ENCODE measurements at places on chromosomes 7 and 10. TPM values are rescaled to one million over a fixed set of nuclear protein-coding genes. Genes with fewer than 3 reads are reported as not detected.

DNA sequence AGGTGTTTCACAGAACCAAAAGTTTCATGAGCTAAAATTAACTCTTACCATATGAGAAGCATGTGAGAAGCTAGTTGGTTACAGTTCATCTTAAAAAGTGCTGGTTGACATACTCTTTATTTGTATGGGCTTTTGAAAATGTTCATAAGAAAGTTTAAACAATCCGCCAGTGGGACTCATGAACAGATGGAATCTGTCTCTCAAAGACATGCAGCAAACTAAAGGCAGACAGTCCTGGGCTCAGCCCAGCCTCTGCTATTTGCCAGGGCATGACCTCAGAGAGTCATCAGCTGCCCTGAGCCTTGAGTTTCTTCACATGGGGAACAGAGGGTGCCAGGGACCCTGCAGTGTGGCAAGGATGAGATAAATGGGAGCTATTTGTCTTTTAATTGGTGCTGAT, 3.2 kb downstream of the PYROXD2 start:
- DNase-seq, result no peak

DNA sequence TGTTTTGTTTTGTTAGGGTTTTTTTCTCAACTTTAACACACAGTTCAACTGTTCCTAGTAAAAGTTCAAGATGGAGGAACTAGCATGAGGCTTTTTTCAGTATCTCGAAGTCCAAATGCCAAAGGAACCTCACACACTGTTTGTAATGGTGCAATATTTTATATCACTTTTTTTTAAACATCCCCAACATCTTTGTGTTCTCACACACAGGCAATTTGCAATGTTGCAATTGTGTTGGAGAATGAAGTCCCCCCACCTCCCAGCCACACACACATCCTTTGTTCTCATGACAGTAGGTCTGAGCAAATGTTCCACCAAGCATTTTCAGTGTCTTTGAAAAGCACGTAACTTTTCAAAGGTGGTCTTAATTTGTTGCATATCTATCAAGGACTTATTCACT, 120.9 kb downstream of the TWIST1 start:
- DNase-seq, result no peak

CTAGE4 gene
- 0.16 TPM for total RNA-seq

PPP1R17 gene
- total RNA-seq, result not detected

DNA sequence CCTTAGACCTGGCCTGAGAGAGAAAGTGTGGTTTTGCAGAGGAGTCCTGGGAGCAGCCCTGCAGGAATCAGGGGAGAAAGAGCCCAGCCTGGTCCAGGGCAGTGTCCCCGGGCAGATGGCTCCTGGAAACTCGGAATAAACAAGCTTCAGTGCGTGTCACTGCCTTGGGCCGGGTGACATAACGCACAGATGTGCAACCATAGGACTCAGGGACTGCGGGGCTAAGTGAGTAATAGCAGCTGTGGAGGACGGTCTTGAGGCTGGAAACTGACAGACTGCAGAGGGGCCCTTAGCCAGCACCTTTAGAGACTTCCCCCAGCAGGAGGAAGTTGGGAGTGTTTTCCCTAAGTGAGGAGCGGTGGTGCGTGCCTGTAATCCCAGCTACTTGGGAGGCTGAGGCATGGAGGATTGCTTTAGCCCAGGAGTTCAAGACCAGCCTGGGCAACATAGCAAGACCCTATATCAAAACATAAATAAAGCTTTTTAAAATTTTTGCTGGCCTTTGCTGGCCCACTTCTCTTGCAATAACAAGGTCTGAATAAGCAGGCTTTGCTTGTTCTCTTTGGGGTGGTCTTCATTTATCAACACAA, 5.3 kb upstream of the CLIP2 start:
- no peak for DNase-seq

INTS15 gene
- 14.4 TPM for total RNA-seq

DNA sequence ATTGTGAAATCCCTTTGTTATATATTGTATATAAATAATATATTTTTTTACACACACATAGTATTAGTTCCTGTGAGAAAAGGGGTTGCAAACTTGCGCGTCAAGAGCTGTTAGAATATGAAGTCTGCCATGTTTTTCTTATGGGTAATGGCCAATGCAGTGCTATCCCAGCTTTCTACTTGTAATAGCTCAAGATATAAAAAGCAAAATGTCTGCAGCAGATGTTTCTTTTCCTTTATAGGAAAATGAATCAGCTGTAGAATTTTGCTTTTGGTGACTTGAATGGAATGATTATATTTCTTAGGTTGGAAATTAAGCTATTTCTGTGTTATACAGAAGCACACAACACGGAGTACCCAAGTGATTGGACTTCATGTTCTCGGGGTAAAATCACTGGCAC, 53.3 kb upstream of the TMEM236 start:
- no peak for DNase-seq

DNA sequence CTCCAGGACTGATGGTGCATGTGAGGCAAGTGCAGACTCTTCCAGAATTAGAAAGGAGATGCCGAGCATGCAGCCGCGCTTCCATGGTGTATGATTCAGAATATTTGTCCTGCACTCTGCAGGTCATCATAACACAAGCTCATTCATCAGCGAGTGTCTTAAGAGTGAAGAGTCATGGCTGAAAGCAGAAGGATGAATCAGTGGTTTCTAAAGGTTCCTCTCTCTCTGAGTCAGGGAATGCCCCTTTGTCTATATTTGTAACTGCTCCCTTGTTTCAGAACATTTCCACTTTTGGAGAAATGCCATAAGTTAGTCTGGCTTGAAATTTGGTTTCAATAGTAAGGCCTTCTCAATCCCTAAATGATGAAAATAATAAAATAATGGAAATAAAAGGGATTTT, 52.3 kb downstream of the HECW1 start:
- no peak for DNase-seq

GTF2IRD1 gene
- 15.8 TPM for total RNA-seq

GRCh38 chr10:4242561-4243035, 457.6 kb upstream of the KLF6 start:
- peak; percentile 55 for DNase-seq

CYP3A4 gene
- total RNA-seq, result not detected

HERC4 gene
- total RNA-seq, result 31.9 TPM

CYP3A7 gene
- not detected for total RNA-seq

DNA sequence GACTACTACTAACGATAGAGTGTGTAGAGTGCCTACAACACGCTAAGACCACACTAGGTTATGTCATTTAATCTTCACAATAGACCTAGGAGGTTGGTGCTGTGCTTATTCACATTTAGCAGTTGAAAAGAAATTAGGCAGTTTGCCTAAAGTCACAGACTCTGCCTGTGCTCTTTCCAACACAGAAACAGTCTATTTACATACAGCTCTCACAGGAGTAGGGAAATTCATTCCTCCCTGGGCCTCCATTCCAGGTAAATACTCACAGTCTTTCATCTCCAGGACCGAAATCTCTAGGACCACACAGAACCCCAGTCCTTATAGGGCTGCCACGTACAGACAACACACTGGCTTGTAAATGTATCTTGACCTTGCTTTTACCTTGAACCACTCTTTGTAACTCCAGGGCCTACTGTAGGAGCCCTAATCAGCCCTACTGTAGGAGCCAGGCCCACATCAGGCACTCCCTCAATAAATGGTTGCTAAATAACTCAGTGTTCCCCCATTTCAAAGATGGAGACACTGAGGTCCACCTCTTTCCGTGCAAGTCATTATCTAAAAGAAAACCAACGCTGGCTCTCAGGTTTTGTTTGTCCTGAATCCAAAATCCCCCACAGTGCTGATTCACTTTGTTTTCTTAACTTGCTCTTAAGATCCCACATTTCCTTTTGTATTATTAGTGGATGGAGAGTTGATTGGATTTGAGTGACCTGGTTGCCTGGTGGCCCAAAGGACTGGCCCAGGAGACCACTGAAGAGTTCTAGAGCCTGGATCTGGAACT, 146.9 kb downstream of the KCNMA1 start:
- no peak for DNase-seq

TUBAL3 gene
- total RNA-seq, result 0.36 TPM

BMPER gene
- 2.9 TPM for total RNA-seq

DNA sequence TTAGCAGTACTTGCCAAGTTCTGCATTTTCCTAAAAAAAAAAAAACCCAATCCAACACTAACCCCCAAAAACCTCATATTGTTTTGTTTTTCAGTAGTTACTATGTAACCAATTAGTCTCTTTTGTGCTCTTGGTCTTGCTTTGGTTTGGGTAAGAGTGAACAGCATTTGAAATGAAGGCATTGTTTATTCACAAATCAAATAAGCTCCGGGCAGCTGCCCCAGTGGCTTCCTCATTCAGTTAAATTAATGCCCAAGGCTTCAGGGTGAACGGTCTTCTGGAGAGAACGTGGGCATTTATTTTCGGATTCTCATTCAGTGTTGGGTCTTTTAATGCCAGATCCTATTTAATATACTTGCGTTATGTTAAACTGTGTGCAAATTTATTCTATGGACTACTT, 108.7 kb downstream of the GFRA1 start:
- DNase-seq, result no peak

DNA sequence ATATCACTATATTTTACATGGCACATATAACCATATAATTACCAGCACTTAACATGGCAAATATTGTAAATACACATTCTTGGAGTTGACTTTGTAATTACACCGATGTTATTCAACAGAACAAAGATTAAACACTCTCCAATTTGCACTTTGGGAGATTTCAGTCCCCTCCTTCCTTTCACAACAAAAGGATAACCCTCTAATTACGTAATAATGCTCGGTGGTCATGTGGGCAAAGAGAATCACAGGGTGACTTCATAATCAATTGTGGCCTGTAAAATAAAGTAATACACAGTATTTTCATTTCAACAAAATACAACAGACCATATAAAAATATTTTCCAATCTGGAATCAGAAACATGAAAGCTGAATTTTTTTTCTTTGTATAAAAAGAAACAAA, 73.2 kb downstream of the RHOBTB1 start:
- DNase-seq, result no peak

DNA sequence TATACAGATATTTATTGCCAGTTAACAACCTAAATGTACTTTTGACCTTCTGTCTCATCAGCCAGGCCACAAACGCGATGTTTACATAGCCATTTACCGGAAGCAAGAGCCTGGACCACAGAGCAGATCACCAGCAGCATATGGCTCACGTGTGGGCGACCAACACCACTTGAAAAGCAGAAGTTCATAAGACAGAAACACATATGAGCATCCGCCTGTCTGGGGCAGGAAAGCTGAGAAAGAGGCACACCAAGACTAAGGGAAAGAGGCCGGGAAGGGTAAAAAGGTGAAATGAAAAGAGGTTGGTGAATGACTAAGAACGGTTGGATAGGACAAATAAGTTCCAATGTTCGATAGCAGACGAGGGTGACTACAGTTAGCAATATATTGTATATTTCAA, 1.3 kb downstream of the ABCB1 start:
- no peak for DNase-seq

DNA sequence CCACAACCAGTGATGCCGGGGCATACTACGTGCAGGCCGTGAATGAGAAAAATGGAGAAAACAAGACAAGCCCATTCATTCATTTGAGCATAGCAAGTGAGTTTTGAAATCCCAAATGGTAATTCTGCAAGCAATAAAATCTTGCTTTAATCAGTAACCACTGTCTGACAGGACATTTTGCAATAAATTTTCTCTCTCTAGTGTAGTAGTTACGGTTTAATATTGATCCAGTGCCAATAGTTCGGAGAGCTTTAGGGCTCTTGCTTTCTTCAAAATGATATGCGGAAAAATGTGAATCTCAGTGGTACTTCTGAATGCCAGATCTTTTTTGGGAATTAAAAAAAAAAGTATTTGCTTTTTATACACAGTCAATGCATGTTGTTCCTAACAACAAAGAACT, 520.4 kb downstream of the SDK1 start:
- DNase-seq, result no peak

SHH gene
- not detected for total RNA-seq

GRCh38 chr10:13056456-13057077, 43.4 kb upstream of the OPTN start:
- no peak for DNase-seq

- DNase-seq, result peak; percentile 31
Observed at GRCh38 chr7:152054367-152055230, 29.1 kb downstream of the GALNT11 start.

ASB10 gene
- total RNA-seq, result 35.4 TPM

DYDC1 gene
- total RNA-seq, result not detected

DNA sequence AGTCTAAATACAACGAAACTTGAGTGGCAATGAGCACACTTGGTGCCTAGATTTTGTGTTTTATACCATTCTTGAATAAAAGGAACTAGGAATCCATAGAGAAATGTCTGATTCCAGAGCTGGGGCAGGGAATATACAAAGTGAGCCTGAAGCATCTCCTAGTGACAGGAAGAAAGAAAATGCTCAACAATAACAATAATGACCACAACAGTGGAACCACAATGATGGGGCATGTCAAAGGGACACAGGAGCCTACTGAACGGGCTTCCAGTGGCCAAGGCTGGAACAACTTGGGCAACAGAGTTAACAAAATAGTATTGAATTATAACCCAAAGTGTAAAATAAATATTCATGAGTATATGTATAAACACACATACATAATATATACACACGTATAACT, 94.4 kb upstream of the ADCY1 start:
- no peak for DNase-seq

- no peak for DNase-seq
Observed at GRCh38 chr7:20314198-20314597, 16.5 kb upstream of the ITGB8 start.

- DNase-seq, result no peak
Observed at GRCh38 chr10:38043516-38043915, 33.0 kb downstream of the ZNF33A start.

DNA sequence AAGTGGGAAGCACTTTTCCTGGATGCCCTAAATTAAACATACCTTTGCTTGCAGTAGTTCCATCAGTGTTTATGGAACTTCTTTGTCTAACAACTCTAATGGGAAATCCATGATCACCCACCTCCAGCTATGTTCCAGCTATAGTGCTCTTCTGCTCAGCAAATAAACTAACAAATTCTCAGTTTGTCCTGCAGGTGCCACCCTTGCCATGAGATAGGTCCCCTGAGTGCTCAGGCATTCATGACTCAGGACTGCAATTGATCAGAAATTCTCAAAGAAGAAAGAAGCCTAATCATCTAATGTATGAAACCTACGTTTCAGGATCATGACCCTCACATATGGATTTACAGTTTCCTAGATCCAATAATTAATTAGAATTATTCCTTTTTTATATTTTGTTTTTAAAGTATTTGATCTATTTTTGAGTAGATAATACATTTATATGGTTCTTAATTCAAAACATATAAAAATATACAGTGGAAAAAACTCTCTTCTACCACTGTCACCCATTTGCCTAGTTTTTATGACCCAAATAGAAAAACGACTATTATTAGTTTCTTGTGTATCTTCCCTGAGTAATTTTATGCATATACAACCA, 48.7 kb upstream of the DYNC1I1 start:
- DNase-seq, result no peak

GRCh38 chr10:132293813-132294520, 13.8 kb downstream of the STK32C start:
- DNase-seq, result peak; percentile 7

LLCFC1 gene
- not detected for total RNA-seq

Measured in left ventricle myocardium inferior (tissue), 1 donor.